ENCODE measurements at places on chromosomes 3 and 15.

- DNase-seq: no peak
Observed at GRCh38 chr15:47473106-47473725, 244.1 kb upstream of the SEMA6D start.

DNA sequence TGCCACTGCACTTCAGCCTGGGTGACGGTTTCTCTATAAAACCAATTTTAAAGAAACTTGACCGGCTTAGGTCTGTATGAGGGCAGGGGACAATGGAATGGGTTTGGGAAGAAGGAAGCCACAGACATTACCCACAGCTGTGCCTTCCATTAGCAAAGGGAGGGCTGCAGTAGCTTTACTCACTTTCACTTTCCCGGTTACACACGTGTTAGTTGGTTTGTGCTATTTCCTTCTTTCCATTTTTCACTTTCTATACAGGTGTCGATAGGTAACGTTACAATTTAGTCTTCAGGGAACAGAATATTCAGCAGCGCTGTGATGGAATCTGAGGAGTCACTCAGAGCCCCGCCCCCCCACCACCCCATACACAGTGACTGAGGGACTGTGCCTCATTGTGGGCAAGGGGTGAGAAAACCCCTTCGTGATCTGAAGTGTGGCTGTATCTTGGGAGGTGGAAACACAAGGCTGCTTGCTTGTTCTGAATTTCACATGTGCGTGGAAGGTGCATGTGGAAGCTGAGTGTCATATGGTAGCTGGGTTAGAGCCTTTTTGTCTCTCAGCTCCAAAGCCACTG, 44.8 kb upstream of the RPL32 start:
- DNase-seq: no peak

GRCh38 chr15:86863226-86863915, 783.7 kb downstream of the AGBL1 start:
- DNase-seq: no peak

- no peak for DNase-seq
Observed at GRCh38 chr3:32989171-32989570, 37.7 kb downstream of the CCR4 start.

DNA sequence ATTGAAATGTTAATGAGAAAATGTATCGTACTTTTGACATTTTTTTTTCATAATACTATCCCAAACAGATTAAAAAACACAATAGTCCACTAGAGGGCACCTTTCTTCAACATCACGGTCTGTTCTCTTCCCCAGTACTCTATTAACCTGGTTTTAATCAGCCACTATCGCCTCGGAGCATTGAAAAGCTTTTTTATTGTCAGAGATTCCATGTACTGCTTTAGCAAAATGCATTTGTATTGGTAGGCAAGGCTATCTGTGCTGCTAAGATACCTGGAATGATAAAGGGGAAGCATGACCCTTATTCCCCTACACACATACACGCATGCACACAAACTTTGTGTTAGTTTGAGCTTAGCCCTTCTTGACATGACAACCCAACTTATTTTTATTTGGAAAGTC, 160.1 kb upstream of the IL12A start:
- peak; percentile 70 for DNase-seq

- DNase-seq: peak; percentile 48
Observed at GRCh38 chr3:133211449-133211848, 173.3 kb downstream of the TMEM108 start.

- no peak for DNase-seq
Observed at GRCh38 chr3:9361691-9362388, 1.0 kb upstream of the THUMPD3 start.

- DNase-seq: no peak
Observed at GRCh38 chr15:78192826-78193594, 41.4 kb downstream of the ACSBG1 start.

GRCh38 chr15:74200871-74201419, 1.6 kb downstream of the STRA6 start:
- DNase-seq: no peak

- no peak for DNase-seq
Observed at GRCh38 chr15:40843261-40843884, 475 bp upstream of the SPINT1 start.

DNA sequence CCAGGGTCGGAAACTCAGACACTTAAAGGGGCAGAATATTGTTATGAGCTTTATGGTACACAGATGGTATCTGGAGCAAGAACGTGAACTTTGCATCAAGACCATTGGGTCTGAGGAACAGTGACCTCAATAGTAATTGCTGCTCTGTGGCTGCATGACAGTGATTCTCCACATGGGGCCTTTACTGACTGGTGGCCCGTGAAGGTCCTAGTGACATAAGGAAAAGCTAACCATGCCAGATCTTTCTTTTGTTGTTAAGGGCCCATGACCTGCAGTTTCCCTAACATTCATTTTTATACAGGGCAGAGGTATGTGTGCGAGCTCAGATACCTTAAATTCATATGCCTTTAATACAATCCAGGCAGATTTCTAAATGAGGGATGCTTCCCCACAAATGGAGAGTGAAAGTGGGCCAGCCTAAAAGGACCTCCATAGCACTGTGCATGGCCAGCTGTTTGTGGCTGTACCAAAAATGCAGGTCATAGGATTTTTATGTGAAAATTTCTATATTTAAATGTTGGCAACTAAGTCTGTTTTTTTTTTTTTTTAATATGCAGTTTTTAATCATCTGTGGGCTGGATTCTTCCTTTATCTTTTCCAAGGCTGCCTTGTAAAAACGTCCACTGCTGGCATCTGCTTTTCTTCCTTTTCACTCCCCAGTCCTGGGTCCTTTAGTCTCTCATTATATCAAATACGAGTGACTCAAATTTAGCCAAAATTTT, 188.0 kb upstream of the IL12A start:
- DNase-seq: no peak

DNA sequence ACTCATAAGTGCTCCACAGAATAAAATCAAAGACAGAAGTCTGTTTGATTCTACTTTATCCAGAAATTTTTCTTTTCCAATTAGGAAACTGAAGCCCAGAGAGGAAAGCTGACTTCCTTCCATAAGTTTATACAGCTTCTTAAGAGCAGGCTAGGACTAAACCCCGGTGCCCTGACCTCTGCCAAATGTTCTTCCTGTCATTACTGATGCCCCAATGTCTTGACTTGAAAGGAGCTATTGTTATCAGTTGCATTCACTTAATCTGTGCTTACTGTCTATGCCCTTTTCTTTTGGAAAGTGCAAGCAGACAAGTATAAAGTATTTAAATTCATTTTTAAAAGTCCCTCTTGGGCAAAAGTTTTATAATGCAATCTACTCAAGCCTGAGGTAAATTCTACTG, 18.1 kb downstream of the CD200 start:
- DNase-seq: peak; percentile 62

DNA sequence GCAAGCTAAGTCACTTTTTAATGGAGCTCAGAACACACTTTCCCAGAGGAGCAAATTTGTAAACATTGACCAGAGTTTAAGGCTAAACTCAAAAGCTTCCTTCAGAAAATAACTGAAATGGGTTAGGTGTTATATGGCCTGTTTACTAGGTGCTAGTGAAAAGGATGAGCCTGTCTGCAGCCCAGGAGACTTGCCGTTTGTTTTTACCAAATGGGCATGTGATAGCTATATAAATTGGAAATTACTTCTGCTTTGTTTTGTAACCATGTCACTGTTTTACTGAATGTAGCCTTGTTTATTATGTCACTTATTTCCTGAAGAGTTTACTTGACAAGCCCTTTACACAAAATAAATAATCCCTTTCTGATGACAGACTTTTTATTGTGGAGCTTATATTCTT, 109.4 kb upstream of the THSD4 start:
- DNase-seq: no peak
